Iris pigment epithelial cell (primary cell): ENCODE measurements at places on chromosomes 2 and 18.

- no peak for DNase-seq
These were observed 214.6 kb upstream of the DTNA start for GRCh38 chr18:34495506-34495905.

- peak; percentile 91 for DNase-seq
These were observed 46.8 kb upstream of the BIN1 start for GRCh38 chr2:127153691-127154158.

DNA sequence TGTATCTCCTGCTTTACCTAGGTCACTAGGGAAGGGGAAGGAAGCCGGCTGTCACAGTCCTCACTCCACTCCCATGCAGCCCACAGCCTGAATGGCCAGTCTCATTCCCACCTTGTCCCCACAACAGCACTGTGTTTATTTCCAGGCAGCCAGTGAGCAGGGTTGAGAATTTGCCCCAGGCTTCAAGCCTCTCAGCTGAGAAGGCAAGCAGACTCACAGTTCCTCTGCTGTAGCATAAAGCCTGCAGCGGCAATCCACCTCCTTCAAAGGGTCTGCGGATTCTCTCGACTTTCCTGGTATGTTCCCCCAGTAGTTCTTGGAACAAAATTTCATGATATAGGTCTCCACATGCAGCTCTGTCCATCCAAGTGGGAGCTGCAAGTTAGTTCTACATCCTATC is 262.9 kb upstream of the GULP1 start:
- no peak for DNase-seq

GRCh38 chr2:127694986-127695385 is 6.3 kb upstream of the SFT2D3 start:
- DNase-seq = no peak

GRCh38 chr2:33765122-33765521 is 166.0 kb upstream of the FAM98A start:
- DNase-seq = no peak

- DNase-seq = peak; percentile 67
These were observed 195.1 kb downstream of the KCNE4 start for GRCh38 chr2:223247136-223247535.

DNA sequence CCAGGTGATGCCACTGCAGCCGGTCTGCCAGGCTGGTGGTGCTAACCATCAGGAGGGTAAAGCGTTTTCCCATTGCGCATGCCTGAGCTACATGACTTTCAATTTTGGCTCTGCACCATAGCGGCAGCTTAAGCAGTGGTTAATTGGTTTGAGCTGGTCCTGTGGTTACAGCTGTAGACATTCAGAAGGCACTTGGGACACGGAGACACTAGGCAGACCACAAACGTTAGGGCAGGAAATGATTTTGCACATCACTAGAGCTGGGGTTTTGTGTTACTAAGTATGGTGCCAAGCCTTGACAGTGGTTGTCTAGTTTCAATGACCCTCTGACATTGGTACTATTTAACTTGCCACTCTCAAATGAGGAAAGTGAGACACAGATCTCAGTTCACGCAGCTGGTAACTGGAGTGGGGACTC is 28.9 kb upstream of the CNOT11 start:
- no peak for DNase-seq

- DNase-seq = no peak
These were observed 406.9 kb downstream of the LNPK start for GRCh38 chr2:175595139-175595538.

GRCh38 chr2:176087330-176088047 is 3.7 kb upstream of the EVX2 start:
- DNase-seq = no peak

GRCh38 chr2:238104226-238104690 is 4.1 kb downstream of the ESPNL start:
- no peak for DNase-seq

GRCh38 chr2:124046332-124046731 is 21.2 kb downstream of the CNTNAP5 start:
- DNase-seq = no peak

- peak; percentile 54 for DNase-seq
These were observed 3.2 kb downstream of the MTHFD2 start for GRCh38 chr2:74201596-74201995.

DNA sequence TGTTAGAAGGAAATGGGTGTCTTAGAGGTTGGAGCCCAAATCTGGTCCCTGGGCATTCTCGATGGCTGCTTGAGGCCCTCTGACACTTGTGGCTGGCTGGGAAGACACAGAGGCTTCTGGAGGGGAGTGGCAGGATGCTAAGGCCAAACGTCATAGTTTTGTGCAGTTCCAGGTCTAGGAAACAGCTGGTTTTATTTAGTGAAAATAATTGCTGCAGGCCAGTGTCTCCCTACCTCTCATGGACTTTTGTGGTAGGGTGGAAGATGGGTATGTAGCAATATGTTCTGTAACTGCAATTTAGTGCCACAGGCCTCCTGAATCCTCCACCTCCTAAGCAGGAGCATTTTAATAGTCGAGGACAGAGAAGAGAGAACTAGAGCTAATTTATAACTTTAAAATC is 32.2 kb upstream of the SPRED2 start:
- DNase-seq = no peak

DNA sequence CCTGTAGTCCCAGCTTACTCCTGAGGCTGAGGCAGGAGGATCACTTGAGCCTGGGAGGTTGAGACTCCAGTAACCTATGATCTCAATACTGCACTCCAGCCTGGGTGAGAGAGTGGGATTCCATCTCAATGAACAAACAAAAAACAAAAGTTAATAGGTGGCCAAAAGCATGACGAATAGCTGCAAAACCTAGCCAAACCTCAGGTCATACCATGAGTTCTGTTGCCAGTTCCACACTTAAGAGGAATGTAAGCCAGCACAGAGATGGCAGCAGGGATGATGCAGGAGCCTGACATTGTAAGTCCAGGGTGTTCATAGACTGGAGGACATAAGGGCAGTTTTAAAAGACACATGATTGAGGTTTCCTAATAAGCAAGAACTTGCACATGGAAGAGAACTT is 55.3 kb upstream of the RMDN2 start:
- no peak for DNase-seq

DNA sequence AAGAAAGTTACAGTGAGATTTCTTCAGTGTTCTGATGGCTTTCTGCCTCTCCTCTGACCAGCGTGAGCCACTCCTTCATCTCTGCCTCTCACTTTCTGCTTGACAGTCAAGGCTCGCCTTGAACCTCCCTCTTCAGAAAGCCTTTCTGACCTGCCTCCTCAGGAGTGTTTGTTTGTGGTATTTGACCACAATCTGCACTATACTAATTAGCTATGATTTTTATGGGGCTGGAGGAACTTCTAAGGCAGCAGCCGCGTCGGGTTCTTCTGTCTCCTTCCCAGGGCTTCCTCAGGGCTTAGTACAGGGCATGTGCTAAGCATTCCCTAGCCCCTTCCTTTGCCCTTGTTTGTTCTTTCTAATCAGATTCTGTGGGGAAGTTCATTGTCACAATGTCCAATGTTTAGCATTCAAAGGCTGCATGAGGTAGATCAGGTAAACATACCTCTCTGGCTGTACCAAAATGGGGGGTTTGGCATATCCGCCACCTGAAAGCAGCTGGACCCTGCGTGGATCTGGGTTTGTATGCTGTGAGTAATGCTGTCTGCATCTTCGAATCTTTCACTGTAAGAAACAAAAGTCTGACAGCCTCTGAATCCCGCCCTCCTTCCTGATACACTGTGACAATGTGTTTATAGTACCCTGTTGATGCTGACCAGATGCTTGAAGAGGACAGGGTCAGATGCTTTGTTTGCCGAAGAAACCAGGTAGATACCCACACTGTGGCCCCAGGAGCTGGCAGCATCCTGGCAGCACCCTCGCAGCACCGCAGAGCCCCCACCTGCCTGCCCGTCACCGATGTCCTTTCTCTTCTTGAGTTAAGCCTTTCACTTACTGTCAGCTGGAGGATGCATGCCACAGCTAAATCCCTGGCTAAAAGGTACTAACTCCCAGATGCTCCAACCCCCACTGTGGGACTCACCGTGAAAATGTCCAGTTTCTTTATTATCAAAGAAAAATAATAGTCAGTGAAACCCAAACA is 260.8 kb upstream of the HDAC4 start:
- no peak for DNase-seq

DNA sequence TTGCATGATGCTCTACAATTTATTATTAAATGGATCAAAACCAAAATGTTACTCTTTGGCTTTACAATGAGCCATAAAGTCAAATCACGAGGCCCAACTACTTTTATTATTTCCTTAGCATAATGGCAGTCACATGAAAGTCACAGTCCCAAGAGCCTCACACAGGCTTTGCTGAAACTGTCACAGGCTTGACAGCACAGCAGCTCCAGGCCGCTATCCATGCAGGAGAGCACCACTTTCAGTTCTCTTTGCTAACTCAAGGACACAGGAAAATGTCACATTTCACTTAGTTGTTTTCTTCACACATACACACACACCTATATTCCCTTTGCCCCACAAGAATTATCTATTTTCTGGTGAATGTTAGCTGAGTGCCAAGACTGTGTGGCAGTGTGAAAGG is 11.1 kb upstream of the MSGN1 start:
- DNase-seq = no peak

GRCh38 chr2:100301881-100302584 is 20.3 kb downstream of the LONRF2 start:
- DNase-seq = no peak

GRCh38 chr2:239854596-239854995 is 170.5 kb downstream of the NDUFA10 start:
- no peak for DNase-seq

GRCh38 chr2:125169764-125170146 is 1144.7 kb downstream of the CNTNAP5 start:
- no peak for DNase-seq
